IMR-90 (cell line): ENCODE measurements at places on chromosomes 2 and 18. TPM values are rescaled to one million over a fixed set of nuclear protein-coding genes. Genes with fewer than 3 reads are reported as not detected.

Gene CHRNG
- not detected in 2 replicates for total RNA-seq

Gene SPATA3
- not detected in 2 replicates for total RNA-seq

Gene MC5R
- not detected in 2 replicates for total RNA-seq

Gene METTL5
- total RNA-seq = 49.8 and 81.9 TPM in 2 replicates

Gene TEKT4
- total RNA-seq = not detected in 2 replicates

Gene LAMA1
- 10.9 and 11.4 TPM in 2 replicates for total RNA-seq

Gene ACMSD
- total RNA-seq = not detected in 2 replicates

Gene TRIM43
- total RNA-seq = not detected in 2 replicates

Gene CRYBA2
- not detected in 2 replicates for total RNA-seq

Gene CCBE1
- total RNA-seq = 93.9 and 148 TPM in 2 replicates

Gene CCDC148
- 0.18 and 0.56 TPM in 2 replicates for total RNA-seq

Gene SLC38A11
- total RNA-seq = under 0.01 and 0.18 TPM in 2 replicates

Gene TUBB8B
- not detected in 2 replicates for total RNA-seq

Gene SNORC
- under 0.01 and 0.28 TPM in 2 replicates for total RNA-seq

Gene ZAP70
- under 0.01 TPM in 1 of 2 replicates, not detected in the other for total RNA-seq

Gene PJVK
- 0.28 and 0.72 TPM in 2 replicates for total RNA-seq

Gene MPP4
- 11.1 and 14.9 TPM in 2 replicates for total RNA-seq

Gene HRH4
- not detected in 2 replicates for total RNA-seq

Gene GBX2
- total RNA-seq = not detected in 2 replicates

Gene MTCL1
- 29.0 and 38.6 TPM in 2 replicates for total RNA-seq

Gene SGPP2
- not detected in 2 replicates for total RNA-seq

Gene NXPH2
- total RNA-seq = not detected in 2 replicates

Gene LIMS2
- 1.1 and 1.3 TPM in 2 replicates for total RNA-seq

Gene TM4SF20
- under 0.01 TPM in 2 replicates for total RNA-seq

Gene LTBP1
- 297 and 326 TPM in 2 replicates for total RNA-seq

Gene SERPINB3
- total RNA-seq = not detected in 2 replicates

Gene DSEL
- total RNA-seq = 100 and 145 TPM in 2 replicates

Gene CCL20
- total RNA-seq = not detected in 2 replicates

Gene PUM2
- 35.6 and 38.4 TPM in 2 replicates for total RNA-seq

Gene TBR1
- total RNA-seq = not detected in 2 replicates

Gene GRB14
- total RNA-seq = not detected in 2 replicates

Gene GAD1
- not detected in 2 replicates for total RNA-seq

Gene SRD5A2
- not detected in 2 replicates for total RNA-seq

Gene TUBA4B
- total RNA-seq = not detected in 2 replicates

Gene SLC8A1
- 57.0 and 86.1 TPM in 2 replicates for total RNA-seq

Gene AQP4
- not detected in 2 replicates for total RNA-seq

Gene POMC
- total RNA-seq = not detected in 2 replicates

Gene CIDEA
- total RNA-seq = not detected in 2 replicates

Gene FSHR
- not detected in 2 replicates for total RNA-seq

Gene OR6B2
- not detected in 2 replicates for total RNA-seq

Gene NAT8
- total RNA-seq = not detected in 2 replicates

Gene ANXA4
- 22.2 and 25.8 TPM in 2 replicates for total RNA-seq

Gene AQP12A
- not detected in 2 replicates for total RNA-seq

Gene TXNDC2
- under 0.01 and 0.18 TPM in 2 replicates for total RNA-seq

Gene CROCC2
- total RNA-seq = not detected in 2 replicates

Gene PNO1
- total RNA-seq = 14.7 and 25.8 TPM in 2 replicates

Gene MAP3K19
- total RNA-seq = not detected in 2 replicates

Gene DSG1
- total RNA-seq = not detected in 2 replicates

Gene GALM
- total RNA-seq = 16.4 and 24.2 TPM in 2 replicates

Gene NTSR2
- total RNA-seq = not detected in 2 replicates

Gene OBSL1
- total RNA-seq = 21.4 and 21.5 TPM in 2 replicates

Gene COL5A2
- total RNA-seq = 235 and 257 TPM in 2 replicates

Gene PAX8
- total RNA-seq = 0.18 and 0.28 TPM in 2 replicates

Gene ABHD3
- total RNA-seq = 3.3 and 4.5 TPM in 2 replicates

Gene PGAP1
- 5.7 and 6.7 TPM in 2 replicates for total RNA-seq

Gene MAB21L4
- not detected in 2 replicates for total RNA-seq

Gene COBLL1
- total RNA-seq = 1.1 and 2.2 TPM in 2 replicates

Gene CHRNA1
- 0.56 and 0.90 TPM in 2 replicates for total RNA-seq

Gene FAHD2B
- total RNA-seq = 6.9 and 7.9 TPM in 2 replicates
